ENCODE measurements at places on chromosomes 2 and 18.

DNA sequence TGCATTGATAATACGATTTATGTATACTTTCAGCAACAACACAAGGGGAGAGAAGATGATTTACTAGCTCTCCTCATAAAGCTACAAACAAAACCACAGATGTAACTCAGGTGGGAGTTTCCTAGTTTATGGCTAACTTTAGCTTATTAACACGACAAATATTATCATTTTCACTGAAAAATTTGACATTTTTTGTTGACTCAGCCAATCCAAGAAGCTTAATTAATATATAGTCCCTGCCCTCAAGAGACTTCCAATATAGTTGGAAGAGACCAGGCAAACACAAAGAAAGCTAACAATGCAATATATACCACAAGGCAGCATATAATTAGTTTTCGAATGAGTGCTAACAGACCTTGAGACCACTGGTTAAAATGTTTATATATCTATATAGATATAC, 775 bp downstream of the WDR12 start:
- no peak for DNase-seq

GRCh38 chr2:212619954-212620353, 81.4 kb upstream of the ERBB4 start:
- no peak for DNase-seq

- DNase-seq, result no peak
These were observed 239.4 kb downstream of the CDH7 start for GRCh38 chr18:65990174-65990690.

GRCh38 chr2:74347303-74347702, 4.1 kb upstream of the SLC4A5 start:
- DNase-seq, result no peak

Data from stimulated activated CD8-positive, alpha-beta memory T cell treated with anti-CD3 and anti-CD28 coated beads, Interleukin-2, amount 100 ng/mL, for 1 hour (primary cell).